Stimulated activated CD8-positive, alpha-beta memory T cell treated with anti-CD3 and anti-CD28 coated beads, Interleukin-15, amount 100 ng/mL, for 24 hours (primary cell): ENCODE measurements at places on chromosomes 3 and 15.

DNA sequence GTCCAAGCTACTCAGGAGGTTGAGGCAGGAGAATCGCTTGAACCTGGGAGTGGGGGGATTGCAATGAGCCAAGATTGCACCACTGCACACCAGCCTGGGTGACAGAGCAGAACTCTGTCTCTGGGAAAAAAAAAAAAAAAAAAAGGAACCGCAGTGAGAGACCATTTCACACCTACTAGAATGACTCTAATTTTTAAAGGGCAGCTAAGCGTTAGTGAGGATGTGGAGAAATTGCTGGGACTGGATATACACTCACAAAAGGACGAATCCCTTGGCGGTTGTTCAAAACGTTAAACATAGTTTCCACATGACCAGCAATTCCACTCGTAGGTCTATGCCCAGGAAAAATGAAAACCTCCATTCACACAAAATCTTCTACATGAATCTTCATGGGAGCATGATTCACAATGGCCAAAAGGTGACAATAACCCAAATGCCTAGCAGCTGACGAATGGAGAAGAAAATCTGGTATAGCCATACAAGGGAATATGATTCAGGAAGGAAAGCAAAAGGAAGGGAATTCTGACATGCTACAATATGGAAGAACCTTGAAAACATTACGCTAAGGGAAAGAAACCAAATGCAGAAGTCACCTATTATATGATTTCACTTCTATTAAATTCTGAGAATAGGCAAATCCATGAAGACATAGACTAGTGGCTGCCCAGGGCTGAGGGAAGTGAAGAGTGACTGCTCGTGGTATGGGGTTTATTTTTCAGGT, 127.0 kb downstream of the CHSY1 start:
- no peak for DNase-seq

DNA sequence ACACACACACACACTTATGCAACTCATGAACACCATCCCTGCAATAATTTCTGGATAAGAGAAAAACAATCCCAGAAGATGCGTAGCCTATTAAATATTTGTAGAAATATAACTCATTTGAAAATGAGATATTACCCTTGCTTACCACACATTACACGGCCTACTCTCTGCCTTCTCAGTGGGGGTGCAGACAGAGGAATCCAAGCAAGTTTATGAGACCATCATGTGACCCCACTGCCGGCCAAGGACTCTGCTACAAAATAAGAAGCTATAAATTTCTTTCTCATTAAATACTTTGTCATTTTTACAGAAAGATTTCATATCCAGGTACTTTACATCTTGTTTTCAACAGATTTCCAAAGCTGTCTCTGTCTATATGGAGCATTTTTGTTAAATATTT, 286.3 kb downstream of the ZNF385D start:
- DNase-seq, result no peak

DNA sequence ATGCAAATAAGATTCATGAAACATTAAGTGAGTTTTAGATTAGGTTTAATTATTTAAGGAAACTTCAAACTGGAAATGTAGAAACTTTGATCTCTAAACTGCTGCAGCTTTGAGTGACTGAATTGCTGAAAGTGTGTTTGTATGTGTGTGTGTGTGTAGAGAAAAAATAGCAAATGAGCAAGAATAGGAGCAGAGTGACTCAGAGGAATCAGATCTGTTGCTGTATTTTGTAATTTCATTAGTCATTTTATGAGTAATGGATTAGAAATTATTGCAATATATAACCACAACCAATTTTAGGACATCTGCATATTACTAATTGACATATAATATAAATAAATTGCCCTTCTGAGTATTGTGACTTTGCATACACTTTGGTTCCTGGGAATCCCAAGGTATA, 52.8 kb upstream of the SLC9A9 start:
- DNase-seq, result no peak

GRCh38 chr3:157330206-157330605, 106.4 kb upstream of the PTX3 start:
- no peak for DNase-seq

DNA sequence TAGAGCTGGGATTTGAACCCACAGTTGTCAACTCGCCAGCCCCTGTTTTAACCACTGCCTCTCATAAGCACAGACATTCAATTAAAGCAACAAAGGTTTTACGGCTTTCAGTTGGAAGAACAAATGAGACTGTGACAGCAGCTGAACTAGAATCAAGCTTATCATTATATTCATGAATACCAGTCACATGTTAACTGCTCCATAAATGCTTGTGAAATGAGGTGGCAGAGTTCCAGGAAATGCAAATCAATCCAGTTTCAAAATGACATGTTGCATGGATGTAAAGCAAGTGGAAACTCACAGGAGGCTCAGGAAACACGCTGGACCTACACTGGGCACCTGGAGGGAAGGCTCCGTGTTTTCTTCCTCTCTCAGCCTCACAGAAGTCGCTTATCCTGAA, 3.9 kb downstream of the GP5 start:
- DNase-seq, result no peak

GRCh38 chr15:96598514-96598913, 268.0 kb downstream of the NR2F2 start:
- DNase-seq, result no peak

DNA sequence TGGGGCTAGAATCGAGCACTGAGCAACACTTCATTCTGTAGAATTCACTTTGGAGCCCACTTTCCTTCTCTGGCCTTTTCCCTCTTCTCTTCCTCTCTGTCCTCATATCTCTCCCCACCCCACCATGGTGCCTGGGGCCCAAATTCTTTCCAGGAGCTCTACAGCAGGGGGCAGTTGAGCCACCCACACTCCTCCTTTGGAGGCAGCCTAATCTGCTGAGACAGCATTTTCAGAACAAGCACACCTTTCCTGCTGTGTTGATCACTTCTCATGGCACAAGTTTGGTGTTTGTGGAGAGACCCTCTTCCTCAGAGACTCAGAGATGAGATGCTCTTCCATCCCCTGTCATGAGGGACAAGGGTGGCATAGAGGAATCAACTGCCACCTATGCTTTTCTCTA, 52.0 kb upstream of the PRR23C start:
- no peak for DNase-seq

DNA sequence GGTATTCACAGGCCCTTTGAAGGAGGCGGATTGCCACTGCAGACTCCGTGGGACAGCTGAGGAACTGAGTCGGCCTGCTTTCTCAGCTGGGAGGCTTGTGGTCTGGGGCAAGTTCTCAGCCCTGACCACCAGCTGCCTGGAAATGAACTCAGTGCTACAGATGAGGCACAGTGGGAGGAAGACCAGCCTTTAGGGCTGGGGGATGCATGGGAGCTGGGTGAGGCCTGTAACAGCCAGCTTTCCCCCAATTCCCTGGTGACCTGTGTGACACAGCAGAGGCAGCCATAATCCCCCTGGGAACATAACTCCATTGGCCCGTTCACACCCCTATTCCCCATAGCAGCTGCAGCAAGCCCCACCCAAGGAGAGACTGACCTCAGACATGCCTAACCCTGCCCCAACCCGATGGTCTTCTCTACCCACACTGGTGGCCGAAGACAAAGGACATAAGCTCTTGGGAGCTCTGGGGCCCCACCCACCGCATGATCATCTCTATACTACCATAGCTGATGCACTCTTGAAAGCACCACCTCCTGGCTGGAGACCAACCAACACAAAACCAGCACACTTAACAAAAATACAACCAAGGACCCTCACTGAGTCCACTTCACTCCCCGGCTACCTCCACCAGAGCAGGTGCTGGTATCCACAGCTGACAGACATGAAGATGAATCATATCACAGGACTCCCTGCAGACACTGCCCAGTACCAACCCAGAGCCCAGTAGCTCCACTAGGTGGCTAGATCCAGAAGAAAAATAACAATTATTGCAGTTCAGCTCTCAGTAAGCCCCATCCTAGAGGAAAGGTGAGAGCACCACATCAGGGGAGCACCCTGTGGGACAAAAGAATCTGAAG, 24.9 kb downstream of the ZMAT3 start:
- DNase-seq, result no peak

- no peak for DNase-seq
Observed at GRCh38 chr3:66633402-66634381, 132.9 kb upstream of the LRIG1 start.

DNA sequence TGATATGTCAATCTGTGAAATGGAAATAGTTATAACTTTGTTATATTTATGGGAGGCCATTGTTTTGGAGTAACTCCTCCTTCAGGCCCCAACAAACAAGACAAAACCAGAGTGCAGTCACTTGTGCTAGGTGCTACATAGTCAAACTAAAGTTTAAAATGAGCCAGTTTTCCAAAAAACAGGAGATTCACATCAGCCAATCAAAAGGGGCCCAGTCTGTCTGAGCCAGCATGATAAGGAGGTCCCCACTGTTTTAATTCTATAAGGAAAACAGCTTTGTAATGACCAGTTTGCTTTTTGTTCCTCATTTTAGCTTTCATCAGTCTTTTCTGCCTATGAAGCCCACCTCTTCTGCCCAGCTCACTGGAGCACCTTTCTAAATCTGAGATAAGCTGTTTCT, 94.7 kb upstream of the SLC7A14 start:
- DNase-seq, result no peak

DNA sequence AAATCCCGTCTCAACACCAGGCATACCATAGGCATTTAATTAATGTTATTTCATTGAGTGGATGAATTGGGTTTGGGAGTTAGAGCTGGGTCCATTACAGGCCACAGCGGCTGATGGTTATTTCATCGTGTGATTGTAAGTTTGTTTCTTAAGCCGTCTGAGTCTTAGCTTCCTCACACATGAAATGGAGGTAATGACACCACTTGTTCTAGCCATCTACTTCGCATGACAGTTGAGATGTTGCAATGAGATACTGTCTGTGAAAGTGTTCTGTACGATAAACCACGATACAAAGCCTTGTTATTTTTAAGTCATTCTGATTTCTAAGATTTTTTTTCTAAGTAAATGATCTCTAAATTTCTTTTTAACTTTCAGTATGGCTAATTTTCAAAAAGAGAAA, 8.6 kb upstream of the TP63 start:
- DNase-seq, result no peak

DNA sequence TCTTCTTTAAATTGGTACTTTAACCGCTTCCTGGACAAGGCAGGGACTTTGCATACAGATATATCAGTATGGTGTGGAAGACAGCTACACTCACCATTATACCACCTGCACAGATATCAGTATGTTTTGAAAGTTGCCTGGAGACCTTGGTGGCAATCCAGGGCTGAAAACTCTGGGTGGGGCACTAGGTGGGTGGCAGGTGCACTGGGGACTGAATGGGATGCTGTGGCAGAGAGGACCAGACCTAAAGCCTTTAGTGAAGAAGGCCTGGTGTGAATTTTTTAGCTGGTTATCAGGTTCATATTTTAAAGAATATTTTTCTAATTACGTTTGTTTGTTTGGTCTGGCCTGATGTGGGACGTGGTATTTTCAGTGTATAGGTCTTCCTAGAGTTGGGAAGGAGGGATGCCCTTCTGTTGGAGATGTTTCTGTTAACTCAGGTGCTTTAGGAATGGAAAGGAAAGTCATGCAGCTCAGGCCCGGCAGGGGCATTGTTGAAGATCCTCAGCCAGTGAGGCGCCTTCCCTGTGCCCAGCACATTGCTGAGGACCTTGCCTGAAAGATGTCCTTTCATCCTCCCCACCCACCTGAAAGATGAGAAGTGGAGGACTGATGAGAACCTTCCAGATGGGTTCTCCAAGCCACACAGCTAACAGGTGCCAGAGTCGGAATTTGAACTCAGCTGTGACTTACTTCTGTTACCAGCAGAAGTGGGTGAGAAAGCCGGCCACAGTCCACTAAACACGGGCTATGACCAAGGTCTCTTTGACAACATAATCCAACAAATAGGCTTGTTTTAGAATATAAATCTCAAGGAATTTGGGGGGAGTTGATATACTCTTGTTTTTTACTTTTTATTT, 77.3 kb downstream of the APBA2 start:
- DNase-seq, result no peak

GRCh38 chr3:418239-418929, 221.8 kb downstream of the CHL1 start:
- DNase-seq, result no peak

GRCh38 chr15:52733696-52734255, 54.6 kb upstream of the ATOSA start:
- DNase-seq, result no peak

- no peak for DNase-seq
Observed at GRCh38 chr3:167691366-167691765, 37.6 kb upstream of the WDR49 start.

DNA sequence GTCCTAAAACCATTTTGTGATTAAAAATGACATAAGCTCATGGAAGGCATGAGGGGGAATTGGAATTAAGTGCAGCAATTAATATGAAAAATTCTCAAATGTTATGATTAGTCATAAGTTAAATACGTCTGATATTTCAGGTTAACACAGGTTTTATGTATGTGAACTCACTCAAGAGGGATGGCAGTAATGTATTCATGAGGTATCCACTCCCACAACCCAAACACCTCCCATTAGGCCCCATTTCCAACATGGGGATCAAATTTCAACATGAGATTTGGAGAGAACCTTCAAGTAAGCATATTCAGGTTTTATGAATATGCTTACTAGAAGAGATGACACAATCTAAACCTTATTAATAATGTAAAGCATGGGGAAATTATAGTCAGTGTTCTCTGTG, 41.6 kb upstream of the IL20RB start:
- DNase-seq, result no peak

- DNase-seq, result no peak
Observed at GRCh38 chr3:67016522-67017080, 18.5 kb downstream of the KBTBD8 start.

DNA sequence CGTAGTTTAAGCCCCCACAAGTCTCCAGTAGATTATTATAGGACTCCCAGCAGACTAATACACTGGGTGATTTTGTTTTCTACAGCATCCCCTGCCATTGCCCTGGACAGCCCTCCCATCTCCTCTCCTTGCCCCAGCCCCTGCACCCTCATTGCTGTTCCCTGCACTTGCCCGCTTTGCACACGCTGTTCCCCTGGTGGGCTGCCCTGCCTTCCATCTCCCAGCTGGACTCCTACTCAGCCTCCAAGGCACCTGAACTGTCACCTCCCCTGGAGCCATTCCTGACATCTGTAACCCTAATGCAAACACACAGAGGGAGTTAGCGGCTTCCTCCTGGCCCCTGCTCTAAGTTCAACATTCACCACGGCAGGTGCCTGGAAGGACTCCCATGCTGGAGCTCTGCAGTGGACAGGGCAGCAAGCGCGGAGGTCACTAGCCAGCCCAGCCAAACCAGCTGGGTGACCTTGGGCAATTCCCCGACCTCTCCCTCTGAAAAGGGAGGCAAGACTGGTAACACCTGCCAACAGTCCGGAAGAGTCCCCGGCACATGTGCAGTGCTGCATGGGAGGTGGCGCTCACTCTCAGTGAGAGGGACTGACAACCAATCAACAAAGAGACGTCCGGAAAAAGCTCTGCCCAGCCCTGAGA, 38.8 kb upstream of the IQSEC1 start:
- DNase-seq, result no peak

GRCh38 chr3:133121450-133121849, 83.3 kb downstream of the TMEM108 start:
- DNase-seq, result no peak
